ENCODE measurements at places on chromosomes 7 and 10.

DNA sequence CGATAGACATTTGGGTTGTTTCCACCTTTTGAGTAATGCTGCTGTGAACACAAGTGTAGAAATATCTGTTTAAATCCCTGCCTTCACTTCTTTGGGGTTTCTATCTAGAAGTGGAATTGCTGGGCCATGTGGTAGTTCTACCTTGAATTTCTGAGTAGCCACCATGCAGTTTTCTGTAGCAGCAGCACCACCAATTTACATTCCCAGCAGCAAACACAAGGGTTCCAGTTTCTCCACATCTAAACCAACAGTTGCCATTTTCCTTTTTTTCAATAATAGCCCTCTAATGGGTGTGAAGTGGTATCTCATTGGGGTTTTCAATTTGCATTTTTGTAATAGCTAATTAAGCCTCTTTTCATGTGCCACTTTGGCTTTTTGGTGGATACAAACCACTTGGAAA, 209.8 kb downstream of the CCDC3 start:
- no peak for DNase-seq

GRCh38 chr10:36198322-36198721, 556.2 kb upstream of the FZD8 start:
- no peak for DNase-seq

GRCh38 chr7:47602272-47603004, 20.5 kb upstream of the TNS3 start:
- DNase-seq = no peak

DNA sequence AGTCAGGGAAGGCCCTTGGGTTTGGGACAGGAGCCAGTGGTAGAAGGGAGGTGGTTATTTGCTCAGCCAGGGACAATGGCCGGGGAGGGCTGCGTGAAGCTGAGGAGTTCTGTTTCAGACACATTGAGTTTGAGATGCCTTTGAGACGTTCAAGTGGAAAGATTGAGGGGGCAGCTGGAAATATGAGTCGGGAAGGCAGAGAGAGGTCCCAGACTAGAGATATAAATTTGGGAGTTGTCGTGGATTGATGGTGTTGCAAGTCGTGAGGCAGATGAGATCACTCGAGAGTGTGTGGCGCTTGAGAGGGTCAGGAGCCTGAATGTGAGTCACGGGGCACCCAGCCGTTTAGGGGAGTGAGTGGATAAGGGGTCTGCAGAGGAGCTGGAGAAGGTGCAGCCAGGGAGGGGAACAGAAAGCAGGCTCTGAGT, 73.3 kb downstream of the ZMIZ1 start:
- DNase-seq = no peak

GRCh38 chr7:15967551-15967950, 281.1 kb upstream of the MEOX2 start:
- DNase-seq = no peak

DNA sequence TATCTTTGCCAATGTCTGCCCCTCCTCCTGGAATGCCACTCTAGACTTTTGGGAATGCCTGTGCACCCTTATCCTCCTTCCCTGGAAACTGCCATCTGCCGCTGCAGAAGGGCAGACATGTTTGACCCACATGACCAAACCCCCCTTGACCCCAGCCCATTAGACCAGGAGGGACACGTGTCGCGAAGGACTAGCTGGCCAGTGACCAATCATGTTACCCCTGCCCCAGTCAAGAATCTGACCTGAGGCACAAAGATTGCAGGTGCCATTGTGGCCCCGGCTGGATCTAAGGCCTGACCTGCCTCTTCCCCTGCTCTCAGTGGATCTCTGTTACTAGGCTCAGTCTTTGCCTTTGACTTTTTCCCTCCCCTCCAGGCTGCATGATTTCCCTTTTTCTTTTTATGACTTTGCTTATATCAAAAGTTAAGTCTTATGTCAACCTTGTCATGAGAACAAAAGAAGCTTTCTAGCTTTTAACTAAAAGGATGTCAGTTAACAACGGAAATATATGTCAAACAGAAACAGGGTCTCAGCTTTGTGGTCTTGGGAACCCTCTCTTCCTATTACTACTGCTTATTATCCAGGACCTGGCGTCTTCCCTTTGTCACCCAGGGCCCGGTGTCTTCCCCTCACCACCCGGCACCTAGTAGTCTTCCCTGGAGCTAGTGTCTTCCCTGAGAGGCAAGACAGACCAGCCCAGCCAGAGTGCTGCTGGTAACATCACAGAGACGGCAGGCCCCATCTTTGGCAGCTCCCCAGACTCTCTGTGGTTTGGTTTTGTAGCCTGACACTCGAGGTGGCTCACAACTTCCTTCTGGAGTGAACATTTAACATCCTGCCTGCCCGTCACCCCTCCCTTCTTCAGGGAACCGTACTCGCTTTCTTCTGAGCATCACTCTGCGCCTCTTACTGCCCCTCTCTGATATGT, 24.4 kb upstream of the PPIF start:
- DNase-seq = peak; percentile 66

- no peak for DNase-seq
These were observed 11.5 kb upstream of the NFKB2 start for GRCh38 chr10:102384053-102384452.

GRCh38 chr7:42107484-42108240, 129.3 kb downstream of the GLI3 start:
- DNase-seq = no peak

- no peak for DNase-seq
These were observed 20.3 kb upstream of the PFKP start for GRCh38 chr10:3046981-3047547.

- no peak for DNase-seq
These were observed 233.3 kb upstream of the MDFIC start for GRCh38 chr7:114688443-114689055.

GRCh38 chr7:84701524-84702306, 485.1 kb downstream of the SEMA3D start:
- no peak for DNase-seq

DNA sequence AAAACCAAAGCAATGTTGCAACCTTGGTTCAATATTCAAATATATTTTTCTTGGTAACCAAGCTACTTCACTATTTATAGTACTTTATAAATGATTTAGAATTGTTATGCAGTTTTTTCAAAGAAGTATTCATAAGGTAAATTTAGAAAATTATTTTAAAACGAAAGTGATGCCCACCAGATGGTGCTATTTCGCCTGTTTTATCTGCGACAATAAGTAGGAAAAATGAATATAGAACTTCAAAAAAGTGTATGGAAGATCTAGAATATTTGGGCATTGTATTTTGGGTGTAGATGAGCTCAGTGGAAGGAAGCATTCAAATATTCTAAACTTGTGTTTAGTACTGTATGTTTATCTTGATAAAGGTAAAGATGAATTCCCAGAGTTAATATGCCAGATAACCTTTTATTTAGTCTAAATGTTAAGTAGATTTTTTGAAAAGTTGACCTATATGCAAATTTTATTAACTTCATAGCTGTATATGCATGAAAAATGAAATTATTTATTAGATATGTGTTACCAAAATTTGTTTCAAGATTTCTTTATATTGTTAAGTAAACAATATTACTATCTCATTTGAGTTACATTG, 93.2 kb downstream of the ADK start:
- no peak for DNase-seq

- DNase-seq = no peak
These were observed 53.6 kb upstream of the DNAAF5 start for GRCh38 chr7:672891-673290.

- peak; percentile 72 for DNase-seq
These were observed 176.2 kb upstream of the ITGB1 start for GRCh38 chr10:33134011-33134751.

DNA sequence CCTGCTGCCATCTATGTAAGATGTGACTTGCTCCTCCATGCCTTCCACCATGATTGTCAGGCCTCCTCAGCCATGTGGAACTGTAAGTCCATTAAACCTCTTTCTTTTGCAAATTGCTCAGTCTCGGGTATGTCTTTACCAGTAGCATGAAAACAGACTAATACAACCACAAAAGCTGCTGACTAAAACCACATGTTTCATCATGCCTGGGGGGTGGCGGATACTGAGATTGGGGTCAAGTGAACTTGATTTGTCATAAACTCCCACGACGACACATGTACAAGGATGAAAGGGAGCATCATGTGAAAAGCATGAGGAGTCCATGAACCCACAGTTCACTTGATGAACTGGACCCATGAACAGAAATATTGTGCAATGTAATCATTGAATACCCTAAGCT, 134.9 kb upstream of the ANK3 start:
- no peak for DNase-seq

GRCh38 chr10:63055705-63056104, 77.4 kb upstream of the NRBF2 start:
- DNase-seq = no peak

- no peak for DNase-seq
These were observed 61.5 kb downstream of the GNA12 start for GRCh38 chr7:2782565-2782964.

GRCh38 chr10:12728494-12728893, 273.0 kb downstream of the CCDC3 start:
- DNase-seq = no peak

DNA sequence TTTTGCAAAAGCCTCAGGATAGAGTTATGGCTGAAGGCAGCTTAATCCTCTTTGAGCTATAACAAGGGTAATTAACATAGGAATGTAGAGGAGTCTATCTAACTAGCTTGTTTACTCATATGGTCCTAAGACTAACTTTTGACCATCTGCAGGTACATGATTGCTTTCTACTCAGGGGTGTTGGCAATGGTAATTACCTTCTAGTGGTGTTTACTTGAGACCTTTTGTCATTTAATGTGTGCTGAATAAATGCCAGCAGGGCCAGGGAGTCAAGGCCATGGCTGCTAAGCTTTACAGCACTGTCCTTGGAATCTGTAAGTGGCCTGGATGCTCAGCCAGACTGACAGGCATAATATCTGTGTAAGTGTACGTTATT, 1325.0 kb downstream of the XPNPEP1 start:
- no peak for DNase-seq

- no peak for DNase-seq
These were observed 41.8 kb downstream of the PLEKHA8 start for GRCh38 chr7:30070052-30070451.

DNA sequence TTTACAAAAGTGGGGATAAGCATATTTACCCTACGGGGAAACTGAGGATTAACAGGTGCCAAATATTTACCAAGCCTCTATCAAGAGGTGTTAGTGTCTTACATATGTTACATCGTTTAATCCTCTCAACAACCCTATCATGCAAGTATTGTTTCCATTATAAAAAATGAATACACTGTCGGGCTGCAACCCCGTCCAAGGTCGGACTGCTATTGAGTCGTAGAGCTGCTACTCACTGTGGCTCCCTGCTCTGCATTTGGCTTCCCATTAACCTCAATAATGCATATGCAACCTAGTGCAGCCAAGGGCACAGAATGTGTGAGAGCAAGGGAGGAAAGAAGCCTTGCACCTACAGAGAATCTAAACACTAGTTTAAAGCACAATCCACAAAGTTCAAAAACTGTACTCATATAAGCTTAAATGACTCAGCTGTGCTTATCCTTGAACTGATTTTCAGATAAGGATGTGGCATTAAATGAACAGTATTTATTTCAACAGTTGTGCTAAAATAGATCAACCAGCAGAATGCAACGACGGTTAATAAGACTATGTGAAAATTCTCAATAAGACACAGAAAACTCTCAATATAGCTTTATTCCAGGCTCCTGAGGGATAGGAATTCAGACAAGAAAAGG, 49.9 kb downstream of the UBE2H start:
- DNase-seq = no peak

GRCh38 chr7:107995184-107996071, 7.5 kb downstream of the LAMB1 start:
- DNase-seq = no peak

GRCh38 chr7:1024331-1024841, 20.0 kb upstream of the GPR146 start:
- no peak for DNase-seq

- DNase-seq = no peak
These were observed 58.5 kb downstream of the MICU1 start for GRCh38 chr10:72567421-72567820.

- DNase-seq = no peak
These were observed 24.0 kb downstream of the TMEM176A start for GRCh38 chr7:150824379-150825177.

Data from activated CD4-positive, alpha-beta T cell treated with anti-CD3 and anti-CD28 coated beads for 1 hour (primary cell).